Right atrium auricular region (tissue), 2 donors: ENCODE measurements at places on chromosomes 1 and 21.

DNA sequence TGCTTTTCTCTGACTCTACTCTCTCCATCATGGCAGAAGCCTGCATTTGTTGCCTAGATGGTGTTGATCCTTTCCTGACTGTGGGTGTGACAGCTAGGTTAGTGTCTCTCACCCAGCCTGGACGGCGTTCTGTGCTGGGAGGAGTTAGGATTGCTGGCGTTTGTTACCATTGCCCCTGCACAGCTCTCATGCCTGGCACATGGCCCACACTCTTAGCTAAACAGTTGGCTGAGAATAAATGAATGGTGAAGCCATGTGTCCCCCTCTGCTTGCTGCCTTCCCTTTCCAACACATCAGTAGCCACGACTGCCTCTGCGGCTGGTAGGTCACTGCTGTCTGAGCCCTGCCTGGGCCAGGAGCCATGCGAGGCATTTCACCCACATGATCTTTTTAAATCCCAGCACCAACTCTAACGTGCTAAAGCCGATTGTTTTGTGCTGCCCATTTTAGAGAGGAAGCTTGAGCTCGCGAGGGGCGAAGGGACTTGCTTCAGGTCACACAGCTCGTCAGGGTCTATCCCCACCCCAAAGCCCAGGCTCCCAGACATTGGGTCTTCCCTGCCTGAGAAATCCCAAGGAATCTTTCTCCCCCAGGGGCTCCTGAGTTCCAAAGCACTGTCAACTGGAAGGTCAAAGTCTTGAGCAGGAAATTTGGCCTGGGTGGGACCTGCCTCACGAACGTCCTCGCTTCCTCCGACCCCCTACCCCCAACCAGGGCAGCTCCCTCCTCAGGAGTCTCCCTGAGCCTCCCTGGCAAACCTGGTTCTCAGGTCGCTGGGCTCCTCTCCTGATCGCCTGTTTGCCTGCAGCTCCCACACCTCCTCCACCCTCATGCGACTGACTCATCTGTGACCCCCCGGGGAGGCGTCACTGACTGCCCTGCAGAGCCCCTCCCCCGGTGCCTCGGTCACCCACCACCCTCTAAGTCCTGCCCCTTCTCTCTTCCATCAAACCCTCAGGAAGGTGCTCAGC, 271.7 kb upstream of the C1orf174 start:
- H3K27me3 ChIP-seq, result no peaks in the 10 kb centered on the region
- no peaks in the 10 kb centered on the region for H3K4me1 ChIP-seq
- no peak for DNase-seq
- H3K4me3 ChIP-seq, result no peak overlapping the region
- no peak overlapping the region for H3K27ac ChIP-seq

DNA sequence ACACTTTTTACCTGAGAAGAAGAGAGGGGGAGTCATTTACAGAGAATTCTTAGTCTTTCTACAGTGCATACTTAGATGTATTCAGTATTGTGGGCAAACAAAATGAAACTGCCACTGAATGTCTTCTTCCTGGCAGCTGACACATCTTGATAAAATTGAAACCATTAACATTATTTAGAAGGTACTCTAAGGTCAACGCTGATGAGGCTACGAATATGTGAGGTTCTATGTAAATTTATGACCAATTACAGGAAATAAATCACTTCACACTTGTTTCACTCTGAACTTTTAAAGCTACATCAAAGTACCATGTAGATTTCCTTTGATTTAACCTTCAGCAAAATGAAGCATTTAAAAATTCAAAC, 51.3 kb upstream of the GFI1 start:
- no peak overlapping the region for H3K4me3 ChIP-seq
- H3K36me3 ChIP-seq, result no peaks in the 10 kb centered on the region
- no peak overlapping the region for H3K27ac ChIP-seq
- H3K27me3 ChIP-seq, result no peaks in the 10 kb centered on the region

GRCh38 chr1:150683914-150684313, 13.0 kb downstream of the GOLPH3L start:
- no peaks in the 10 kb centered on the region for H3K27me3 ChIP-seq
- no peaks in the 10 kb centered on the region for H3K4me1 ChIP-seq
- H3K4me3 ChIP-seq, result no peak overlapping the region
- peaks cover 6% of the 10 kb centered on the region for H3K36me3 ChIP-seq
- no peak overlapping the region for H3K27ac ChIP-seq

GRCh38 chr1:219478811-219479210, 134.1 kb downstream of the ZC3H11B start:
- no peak overlapping the region for H3K27ac ChIP-seq
- no peaks in the 10 kb centered on the region for H3K36me3 ChIP-seq
- no peaks in the 10 kb centered on the region for H3K27me3 ChIP-seq
- H3K4me3 ChIP-seq, result no peak overlapping the region

DNA sequence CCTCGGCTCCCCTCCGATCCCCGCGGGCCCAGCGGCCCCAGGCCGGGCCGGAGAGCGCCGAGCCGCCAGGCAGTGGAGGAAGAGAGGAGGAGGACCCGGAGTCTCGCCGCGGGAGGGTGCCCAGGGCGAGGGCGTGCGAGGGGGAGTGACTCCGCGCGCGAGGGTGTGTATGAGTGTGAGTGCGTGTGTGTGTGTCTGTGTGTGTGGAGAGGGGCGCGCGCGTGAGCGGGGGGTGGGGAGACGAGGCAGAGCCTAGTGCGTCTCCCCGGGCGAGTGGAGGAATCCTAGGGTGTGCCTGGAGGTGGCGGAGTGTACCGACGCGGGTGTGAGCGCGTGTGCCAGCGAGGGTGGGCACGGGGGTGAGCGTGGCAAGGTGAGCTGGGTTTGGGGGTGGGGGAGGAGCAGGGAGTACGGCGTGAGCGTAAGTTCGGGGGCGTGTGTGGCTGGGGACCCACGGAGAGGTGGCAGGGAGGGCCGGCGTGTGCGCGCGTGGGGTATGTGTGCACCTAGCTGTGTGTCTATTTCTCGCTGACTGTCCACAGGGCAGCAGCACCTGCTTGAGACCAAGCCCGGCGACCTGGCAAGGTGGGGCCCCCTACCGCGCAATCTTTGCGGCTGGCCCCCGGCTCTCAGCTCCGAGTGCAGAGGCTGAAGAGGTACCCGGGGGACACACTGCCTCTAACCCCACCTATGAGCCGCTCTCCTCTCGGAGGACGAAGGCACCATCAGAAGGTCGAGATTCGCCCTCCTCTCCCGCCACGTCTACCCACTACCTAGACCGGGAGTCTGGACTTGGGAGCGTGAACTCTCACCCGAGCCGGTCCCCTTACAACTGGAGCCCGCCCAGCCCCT, 784 bp upstream of the KCND3 start:
- H3K36me3 ChIP-seq, result no peaks in the 10 kb centered on the region
- no peaks in the 10 kb centered on the region for H3K27me3 ChIP-seq
- peak overlapping the region; percentile 67 for H3K4me3 ChIP-seq
- peak overlapping the region; percentile 83 for H3K27ac ChIP-seq
- H3K4me1 ChIP-seq, result no peaks in the 10 kb centered on the region

- no peaks in the 10 kb centered on the region for H3K27me3 ChIP-seq
- H3K4me3 ChIP-seq, result no peak overlapping the region
- H3K27ac ChIP-seq, result no peak overlapping the region
- no peak for DNase-seq
- H3K4me1 ChIP-seq, result no peaks in the 10 kb centered on the region
Measured at GRCh38 chr1:175679981-175680652, 63.3 kb downstream of the TNR start.

- H3K27me3 ChIP-seq, result no peaks in the 10 kb centered on the region
- H3K4me3 ChIP-seq, result no peak overlapping the region
- DNase-seq, result no peak
- peaks cover 45% of the 10 kb centered on the region for H3K36me3 ChIP-seq
- no peak overlapping the region for H3K27ac ChIP-seq
- H3K4me1 ChIP-seq, result no peaks in the 10 kb centered on the region
Measured at GRCh38 chr1:112651205-112651604, 23.3 kb upstream of the MOV10 start.
